ENCODE measurements at places on chromosomes 16 and 17.

DNA sequence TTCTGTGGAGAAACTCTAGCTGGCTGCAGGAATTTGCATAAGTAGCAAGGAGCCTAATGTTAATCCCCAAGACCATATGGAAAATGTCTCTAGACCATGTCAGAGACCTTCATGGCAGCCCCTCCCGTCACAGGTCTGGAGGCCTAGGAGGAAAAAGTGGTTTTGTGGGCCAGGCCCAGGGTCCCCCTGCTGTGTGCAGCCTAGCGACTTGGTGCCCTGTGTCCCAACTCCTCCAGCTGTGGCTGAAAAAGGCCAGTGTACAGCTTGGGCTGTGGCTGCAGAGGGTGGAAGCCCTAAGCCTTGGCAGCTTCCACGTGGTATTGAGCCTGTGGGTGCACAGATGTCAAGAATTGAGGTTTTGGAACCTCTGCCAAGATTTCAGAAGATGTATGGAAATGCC is 306.9 kb upstream of the CA10 start:
- no peak for DNase-seq

DNA sequence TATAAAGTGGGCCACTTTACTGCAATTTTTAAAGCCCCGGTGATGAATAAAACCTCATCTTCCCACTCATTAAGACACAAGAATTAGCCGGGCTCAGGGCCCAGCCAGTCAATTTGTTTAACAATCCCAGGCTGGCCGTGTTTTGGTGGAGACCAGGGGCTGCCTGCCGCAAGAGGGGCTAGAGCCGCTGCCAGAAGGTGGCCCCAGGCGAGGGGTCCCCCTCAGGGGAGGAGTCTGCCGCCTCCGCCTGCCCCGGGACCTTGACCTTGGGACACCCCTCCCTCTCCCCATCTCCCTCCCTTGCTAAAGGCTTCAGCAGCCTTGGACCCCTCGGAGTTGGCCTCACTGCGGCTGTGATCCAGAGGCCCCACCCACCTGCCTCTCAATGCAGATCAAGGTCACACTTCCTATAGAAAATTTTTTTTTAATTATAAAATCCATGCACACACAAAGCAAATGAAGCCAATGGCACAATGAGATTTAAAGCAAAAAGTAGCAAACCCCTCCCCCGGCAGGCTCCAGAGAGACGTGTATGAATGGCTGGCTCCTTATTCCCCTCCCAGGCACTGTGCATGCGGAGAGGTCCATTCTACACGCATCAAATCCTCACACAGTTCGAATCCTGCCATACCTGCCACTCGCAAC is 23.0 kb upstream of the SLC38A10 start:
- DNase-seq, result no peak

DNA sequence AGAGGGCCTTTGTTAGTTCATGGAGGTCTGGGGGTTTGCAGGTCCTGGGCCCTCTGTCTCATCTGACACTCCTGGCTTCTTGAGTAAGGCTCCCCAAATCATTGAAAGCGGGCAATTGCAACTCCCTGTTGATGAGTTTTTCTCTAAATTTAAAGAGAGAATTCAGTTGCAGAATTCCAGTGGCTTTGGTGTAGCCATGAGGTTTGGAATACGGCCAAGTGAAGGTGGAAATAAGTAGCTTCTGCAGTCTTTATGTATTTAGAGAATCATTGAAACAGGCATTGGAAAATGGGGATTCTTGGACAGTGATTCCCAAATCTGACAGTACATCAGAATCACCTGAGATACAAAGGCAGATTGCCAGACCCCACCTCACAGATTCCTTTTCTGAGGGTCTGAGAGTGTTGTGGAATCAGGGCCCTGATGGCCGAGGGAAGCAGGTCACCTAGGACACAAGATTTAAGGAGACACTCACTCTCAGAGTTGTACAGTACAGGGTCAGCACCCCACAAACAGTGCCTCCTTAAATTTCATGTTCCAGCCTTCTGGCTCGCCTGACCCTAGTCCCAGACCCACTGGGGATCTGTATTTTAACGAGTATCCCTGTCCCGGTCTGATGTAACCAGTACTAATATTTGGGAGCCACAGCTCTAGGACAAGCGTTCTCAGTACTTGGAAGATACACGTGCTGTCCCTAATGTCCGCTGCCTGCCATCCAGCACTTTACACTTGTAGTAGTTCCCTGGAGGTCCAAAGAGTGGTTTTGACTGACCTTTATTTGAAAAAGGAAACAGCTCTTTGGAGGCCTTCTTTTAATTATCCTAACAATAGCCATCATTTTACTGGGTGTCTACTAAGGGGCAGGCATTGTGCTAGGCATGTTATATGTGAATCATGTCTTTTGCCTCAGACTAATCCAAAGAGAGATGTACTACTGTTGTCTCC is 37.8 kb downstream of the YPEL2 start:
- no peak for DNase-seq

GRCh38 chr16:13552062-13552959 is 367.6 kb upstream of the ERCC4 start:
- DNase-seq, result no peak

GRCh38 chr17:7083592-7083991 is 3.5 kb upstream of the CLEC10A start:
- DNase-seq, result no peak

DNA sequence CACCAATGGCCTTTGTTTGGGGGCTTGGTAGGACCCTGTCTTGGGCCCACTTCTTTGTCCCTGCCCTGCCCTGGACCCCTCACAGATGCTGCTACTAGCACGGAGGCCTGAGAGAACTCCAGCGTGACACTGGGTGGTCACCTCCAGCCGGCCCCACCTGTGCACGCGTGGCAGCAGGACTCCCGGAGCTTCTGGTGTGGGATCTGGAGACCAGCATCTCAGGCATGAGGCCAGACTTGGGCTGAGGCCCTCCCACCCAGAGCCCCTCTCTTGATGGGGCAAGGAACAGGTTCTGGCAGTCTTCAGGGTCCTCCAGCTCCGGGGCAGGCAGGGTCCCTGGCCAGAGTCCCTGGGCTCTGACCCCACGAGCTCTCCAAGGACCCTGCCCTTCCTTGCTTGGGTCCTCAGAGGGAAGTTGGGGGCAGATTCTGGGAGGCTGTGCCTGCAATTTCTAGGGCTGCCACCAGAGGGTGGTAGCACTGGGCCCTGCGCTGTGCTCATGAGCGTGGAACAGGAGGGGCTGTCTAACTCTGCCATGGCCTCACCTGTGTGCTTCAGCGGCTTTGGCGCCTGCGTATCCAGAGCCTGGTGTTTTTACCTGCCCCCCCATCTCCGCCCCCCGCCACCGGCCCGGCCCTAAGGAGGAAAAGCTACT is 3.1 kb upstream of the BAIAP3 start:
- no peak for DNase-seq

DNA sequence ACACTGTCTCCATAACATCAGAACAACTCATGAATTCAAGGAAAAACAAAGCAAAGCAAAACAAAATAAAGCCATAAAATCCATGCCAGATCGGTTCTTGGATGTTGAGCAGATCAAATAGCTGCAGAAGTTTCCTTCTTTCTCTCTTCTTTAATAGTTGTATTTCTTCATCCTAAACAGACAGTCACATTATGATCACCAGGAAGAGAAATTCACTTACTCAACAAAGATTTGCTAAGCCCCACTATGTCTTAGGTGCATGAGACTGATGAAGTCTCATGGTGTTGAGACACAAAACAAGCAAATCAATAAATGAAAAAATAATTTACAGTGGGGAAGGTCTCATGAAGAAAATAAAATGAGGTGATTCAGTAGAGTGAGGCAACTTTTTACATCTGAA is 72.8 kb downstream of the WIPI1 start:
- no peak for DNase-seq

DNA sequence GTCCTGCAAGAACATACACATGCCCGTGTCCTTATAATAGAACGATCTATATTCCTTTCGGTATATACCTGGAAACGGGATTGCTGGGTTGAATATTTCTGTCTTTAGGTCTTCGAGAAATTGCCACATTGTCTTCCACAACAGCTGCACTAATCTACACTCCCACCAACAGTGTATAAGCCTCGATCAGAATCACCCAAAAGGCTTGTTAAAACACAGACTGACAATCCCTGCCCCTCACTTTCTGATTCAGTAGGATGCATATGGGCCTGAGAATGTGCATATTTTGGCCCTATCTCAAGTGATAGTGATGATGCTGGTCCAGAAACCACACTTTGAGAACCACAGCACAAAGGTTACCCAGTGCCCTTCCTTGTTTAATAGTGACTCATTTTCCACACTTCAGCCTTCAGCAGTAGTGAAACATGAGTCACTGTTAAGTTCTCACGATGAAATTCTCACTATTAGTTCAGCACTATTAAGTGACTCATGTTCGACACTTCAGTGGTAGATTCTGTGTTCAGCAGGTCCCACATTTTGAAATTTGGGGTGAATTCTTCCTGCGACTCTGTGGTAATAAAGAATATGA is 215.6 kb downstream of the GRIN2A start:
- DNase-seq, result no peak

- DNase-seq, result no peak
Observed at GRCh38 chr16:13109171-13109570, 207.8 kb downstream of the SHISA9 start.

DNA sequence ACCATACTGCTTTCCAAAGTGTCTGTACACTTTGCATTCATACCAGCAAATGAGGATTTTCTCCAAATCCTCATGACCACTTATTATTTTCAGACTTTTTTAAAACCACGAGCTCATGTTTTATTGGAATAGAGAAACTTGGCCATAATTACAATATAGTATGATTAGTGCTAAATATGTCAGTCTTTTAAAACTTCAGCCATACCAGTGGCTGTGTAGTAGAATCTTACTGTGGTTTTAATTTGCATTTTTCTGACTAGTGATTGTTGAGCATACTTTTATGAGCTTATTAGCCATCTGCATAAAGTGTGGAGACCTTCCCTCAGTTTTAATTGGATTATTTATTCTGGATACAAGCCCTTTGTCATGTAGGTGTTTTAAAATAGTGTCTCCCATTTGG is 57.8 kb downstream of the NLK start:
- no peak for DNase-seq

DNA sequence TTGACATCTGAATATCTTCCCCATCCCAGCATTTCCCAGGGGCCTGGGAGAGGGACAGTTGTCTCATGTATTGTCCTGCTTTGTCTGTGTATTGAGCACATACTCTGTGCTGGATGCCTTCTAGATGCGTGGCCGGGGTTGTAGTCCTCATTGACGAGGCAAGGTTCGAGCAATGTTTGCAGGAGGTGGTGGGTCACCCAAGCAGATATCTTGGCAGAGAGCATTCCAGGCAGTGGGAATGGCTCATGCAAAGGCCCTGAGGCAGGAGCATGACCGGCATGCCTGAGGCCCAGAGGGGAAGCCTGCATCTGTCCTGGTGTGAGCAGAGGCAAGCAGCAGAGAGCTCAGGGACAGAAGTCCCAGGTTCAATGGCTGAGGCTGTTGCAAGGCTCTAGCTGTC is 17.5 kb downstream of the KRT33A start:
- no peak for DNase-seq

Data from cerebellar nuclear complex (tissue), 1 donor.